ENCODE measurements at places on chromosomes 5 and 9. TPM values are rescaled to one million over a fixed set of nuclear protein-coding genes. Genes with fewer than 3 reads are reported as not detected.

Gene ABCA1
- 43.2 TPM for total RNA-seq

Gene GFI1B
- total RNA-seq, result not detected

Gene SERINC5
- total RNA-seq, result 14.9 TPM

Gene HAVCR1
- not detected for total RNA-seq

Gene GNPDA1
- total RNA-seq, result 47.2 TPM

All from aortic smooth muscle cell (primary cell).